T-cell (primary cell): ENCODE measurements at places on chromosomes 6 and 20. TPM values are rescaled to one million over a fixed set of nuclear protein-coding genes. Genes with fewer than 3 reads are reported as not detected.

GRCh38 chr6:77445214-77445613 is 18.1 kb downstream of the HTR1B start:
- DNase-seq: no peak

DNA sequence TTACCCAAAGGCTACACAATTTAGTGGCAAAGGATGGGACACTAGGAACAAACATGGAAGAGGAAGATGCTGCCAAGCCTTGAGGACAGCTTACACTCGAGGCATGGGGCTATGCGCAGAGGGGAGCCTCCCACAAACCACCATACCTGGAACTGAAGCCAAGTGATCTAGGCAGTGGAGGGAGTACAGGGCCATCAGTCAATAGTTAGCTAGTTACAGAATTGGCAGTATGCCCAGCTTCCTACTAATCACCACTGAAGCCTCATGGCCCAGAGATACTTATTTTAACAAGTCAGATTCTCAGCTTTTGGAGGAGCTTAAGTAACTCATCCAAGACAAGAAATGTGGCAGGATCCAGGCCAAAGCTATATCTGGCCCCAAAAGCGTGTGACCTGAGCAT is 226.6 kb upstream of the MOCS1 start:
- DNase-seq: no peak

- DNase-seq: no peak
These were observed 28.2 kb downstream of the SUN5 start for GRCh38 chr20:32975698-32976674.

Gene LY6G5C
- 0.75 TPM for total RNA-seq

Gene XKR7
- not detected for total RNA-seq

Gene SLC25A27
- total RNA-seq: 1.5 TPM
